GDM1 (cell line): ENCODE measurements at places on chromosomes 6 and 20.

- no peak for DNase-seq
Measured at GRCh38 chr20:22866812-22867341, 168.2 kb upstream of the SSTR4 start.

- no peak for DNase-seq
Measured at GRCh38 chr6:2021713-2022125, 223.7 kb downstream of the GMDS start.

DNA sequence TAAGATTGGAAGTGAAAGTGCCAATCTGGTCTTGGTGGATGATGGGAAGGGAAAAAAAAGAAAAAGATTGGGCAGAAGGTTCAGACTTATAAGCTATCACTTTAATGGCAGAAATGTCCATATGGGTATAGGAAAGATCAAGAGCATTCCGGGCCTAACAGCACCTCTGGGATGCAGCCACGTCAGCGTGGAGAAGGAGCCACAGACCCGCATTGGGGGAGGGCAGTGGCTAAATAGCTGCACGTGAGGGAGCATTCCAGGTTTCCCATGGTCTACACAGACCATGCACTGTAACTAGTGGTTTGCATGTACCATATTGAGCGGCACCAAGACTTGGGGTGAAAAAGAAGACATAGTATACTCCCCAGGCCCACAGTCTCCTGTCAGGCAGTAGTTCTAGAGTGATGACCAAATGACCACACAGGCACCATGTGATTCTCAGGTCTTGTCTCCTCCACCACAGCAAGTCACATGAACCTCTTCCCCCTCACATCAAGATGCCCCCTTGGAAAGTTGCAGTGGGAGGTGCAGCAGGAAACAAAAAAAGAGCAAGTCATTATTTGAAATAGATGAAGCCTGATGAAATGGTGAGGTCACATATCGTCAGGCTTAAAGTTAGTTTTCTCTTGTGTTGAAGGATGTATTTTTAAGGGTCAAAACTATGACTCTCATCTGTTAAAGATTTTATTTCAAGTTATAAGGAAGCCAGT, 94.4 kb upstream of the TNFAIP3 start:
- DNase-seq, result no peak

GRCh38 chr20:50094522-50094921, 18.4 kb downstream of the UBE2V1 start:
- no peak for DNase-seq

DNA sequence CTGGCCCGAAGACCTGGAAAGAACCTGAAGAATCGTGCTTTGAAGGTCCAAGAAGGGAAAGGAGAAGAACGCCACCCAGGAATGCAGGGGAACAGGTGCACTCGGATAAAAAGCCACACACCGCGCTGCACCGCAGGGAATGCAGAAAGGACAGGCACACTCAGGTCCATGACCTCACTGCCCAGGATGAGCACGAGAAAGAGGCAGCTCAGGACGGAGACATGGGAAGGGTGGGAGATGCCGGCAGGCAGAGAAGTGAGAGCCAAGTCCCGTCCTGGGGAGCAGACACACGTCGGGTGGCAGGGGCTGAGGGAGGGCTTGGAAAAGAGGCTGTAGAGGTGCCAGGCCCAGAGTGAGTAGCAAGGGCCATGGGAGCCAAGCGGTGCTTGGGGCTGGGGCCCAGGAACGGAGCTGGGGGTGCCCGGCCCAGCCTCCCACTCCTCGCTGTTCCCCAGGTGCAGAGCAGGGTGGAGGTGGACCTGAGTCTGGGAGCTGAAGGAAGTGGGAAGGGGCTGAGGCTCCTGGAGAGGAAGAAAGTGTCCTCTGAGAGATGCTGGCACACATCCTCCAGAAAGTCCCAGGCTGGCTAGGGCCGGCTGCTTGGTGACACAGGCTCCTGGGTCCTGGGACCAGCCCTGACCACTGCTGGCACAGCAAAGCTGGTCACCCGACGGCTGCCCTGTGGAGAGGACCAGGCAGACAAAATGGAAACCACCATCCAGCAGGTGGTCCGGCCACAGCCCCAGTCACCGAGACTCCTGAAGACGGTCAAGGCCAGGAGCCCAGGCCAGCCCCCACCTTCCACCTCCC, 91.3 kb downstream of the PSMB1 start:
- no peak for DNase-seq

DNA sequence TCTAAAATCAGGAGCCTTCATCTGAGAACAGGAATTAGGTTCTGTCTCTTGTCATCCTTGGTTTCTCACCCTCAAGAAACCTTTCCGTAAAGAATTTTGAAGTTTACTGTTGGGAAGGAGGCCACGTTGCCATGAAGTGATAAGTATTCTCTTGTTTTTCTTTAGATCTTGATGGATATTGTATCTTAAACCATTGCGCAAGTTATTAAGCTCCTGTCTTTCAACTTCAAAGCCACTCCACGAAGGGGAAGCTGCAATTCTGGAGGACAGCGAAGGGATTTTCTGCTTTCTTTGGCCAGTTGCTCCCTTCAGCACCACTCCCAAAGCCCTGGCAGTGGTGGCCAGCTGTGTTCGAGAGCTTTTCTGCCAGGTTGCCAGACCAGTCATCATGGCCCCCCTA, 198.1 kb upstream of the EXOC2 start:
- DNase-seq, result no peak

- no peak for DNase-seq
Measured at GRCh38 chr6:156948807-156949206, 171.6 kb downstream of the ARID1B start.

DNA sequence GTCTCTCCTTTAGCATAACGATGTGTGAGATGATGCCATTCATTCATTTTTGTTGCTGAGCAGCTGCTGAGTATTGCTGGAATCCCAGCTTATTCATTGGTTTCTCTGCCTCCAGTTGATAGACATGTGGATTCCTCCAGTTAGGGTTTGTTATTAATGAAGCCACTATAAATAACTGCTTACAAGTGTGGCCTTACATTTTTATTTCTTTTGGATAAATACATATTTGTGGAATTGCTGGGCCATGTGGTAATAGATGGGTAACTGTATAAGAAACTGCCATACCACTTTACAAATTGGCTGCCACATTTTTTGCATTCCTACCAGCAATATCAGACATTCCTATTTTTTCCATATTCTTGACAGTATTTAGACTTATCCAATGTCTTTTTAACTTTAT, 2.6 kb upstream of the HLA-B start:
- no peak for DNase-seq

DNA sequence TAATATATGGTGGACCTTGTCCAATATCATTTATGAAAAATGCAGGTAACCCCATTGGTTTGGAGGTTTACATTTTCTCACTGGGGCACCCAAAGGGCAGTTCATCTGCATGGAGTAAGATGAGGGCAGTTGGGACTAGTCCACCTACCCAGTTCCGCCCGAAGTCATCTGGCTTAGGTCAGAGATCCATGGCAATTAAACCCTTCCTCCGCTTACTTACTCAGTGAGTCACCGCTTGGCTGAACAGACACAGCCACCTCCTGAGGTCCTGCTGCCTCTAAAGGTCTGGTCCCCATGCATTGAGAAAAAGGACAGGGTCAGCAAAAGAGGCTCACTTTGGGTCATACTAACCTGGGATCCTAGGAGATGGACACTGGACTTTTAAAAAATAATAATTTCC, 102.9 kb upstream of the PRL start:
- DNase-seq, result no peak

DNA sequence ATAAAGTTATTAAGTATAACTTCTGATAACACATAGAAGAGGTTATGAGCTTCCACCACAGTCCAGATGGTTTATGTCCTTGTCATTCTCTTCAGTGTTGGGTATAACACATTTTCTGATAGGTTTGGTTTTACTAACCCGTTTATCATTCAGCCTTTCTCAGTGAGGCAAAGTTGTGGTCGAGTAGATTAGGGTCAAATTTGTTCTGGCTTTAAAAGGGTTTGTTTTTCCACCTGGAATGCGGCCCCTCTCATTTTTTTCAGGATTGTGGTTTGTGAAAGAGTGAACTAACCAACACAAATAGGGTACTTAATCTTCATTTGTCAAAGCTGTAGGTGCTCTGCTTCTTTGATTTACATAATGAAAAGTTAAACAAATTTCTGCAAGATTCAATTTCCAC, 204.2 kb upstream of the ASCC3 start:
- DNase-seq, result no peak

- no peak for DNase-seq
Measured at GRCh38 chr6:56245903-56246351, 1.5 kb downstream of the COL21A1 start.

DNA sequence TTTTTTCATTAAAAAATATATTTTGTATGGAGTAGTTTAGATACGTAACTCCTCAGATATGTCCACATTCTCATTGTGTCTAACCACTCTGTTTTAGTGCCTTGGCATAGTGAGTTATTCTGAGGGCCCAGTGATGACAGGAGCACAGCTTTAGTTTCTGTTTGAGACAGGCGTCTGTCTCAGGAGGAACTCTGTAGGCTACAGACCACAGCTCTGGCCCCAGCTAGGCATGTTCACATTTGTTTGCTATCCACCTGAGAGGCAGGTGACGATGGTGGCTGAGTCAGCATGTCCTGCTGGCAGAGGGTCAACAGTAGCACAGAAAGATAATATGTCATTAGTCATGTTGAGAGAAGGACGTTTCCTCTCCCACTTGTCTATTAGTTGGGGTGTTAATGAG, 16.3 kb downstream of the LRRC1 start:
- DNase-seq, result no peak

DNA sequence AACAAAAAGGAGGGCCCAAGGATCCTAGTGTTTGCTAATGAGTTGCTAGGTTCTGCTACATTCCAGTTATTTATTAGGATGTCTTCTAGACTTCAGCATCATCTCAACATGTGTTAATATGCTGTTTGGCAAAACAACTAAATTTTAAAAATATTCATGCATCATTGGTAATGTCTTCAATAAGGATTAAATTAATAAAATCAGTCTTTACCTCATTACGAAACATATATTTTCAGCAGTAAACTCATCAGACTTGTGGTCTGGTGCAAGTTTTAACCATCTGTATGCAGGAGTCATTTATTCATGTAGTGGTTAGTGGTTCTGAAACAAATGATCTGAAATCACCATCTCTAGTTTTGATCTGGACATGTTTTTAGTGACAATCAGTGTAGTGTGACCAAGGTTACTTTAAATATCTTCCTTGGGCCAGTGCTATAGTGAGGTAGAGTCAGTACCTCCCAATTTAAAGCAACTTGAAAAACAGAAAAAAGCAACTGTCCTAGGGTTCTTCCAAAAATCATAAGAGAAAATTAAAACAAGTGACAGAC, 85.0 kb upstream of the KCNK16 start:
- DNase-seq, result no peak

DNA sequence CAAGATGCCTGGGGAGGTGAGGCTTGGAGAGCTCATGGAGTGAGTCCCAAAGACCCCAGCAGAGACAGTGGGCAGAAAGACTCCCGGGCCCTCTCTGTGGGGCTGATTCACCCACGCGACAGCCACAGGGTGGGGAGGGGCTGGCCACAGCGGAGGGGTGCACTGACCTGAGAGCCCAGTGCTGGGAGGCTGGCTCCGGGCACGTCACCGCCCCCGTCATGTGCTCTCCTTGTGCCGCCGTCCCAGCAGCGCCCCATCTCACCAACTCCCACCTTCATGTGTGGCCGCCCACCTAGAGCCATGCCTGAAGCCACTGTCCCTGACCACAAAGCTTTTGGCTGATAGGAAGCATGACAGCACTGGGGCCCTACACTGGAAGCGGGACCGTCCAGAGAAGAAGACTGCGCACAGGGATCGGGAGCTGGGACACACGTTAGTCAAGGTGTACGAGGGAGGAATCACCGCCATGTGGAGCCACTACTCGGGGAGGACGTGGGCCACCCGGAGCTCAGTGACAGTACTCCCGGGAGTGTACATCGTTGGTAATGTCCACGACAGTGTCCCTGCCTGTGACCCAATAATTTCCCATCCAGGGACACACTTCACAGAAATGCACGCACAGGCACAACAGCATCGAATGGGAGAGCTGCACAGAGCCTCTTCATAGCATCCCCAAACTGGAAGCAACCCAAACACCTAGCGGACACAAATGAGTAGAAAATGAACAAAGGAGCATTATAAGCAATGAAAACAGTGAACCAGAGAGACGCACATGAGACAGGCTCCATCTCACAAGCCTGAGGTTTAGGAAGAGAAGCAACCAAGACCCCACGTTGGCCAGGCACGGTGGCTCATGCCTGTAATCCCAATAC, 28.4 kb upstream of the FOXC1 start:
- no peak for DNase-seq

GRCh38 chr6:117495869-117496268, 13.4 kb downstream of the DCBLD1 start:
- DNase-seq, result no peak

DNA sequence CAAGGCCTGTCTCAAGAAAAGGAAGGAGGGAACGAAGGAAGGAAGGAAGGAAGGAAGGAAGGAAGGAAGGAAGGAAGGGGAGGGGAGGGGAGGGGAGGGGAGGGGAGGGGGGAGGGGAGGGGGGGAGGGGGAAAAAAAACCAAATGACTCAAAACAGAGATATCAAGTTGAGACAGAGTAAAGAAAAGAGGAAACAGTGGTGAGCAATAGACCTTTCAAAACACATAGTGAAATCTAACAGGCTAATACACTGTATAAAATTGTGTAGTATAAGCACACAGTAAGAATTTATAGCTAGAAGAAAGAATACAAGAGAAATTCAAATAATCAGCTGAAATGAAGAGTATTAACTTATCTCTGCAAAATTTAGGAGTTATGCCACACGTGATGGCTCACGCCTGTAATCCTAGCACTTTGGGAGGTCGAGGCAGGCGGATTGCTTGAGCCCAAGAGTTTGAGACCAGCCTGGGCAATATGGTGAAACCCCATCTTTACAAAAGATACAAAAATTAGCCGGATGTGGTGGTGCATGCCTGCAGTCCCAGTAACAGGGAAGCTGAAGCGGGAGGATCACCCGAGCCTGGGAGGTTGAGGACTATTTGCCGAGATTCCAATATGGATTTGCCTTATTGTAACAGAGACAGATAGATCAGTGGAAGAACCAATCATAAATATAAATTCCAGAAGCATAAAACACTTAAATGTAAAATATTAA, 123.2 kb downstream of the PRND start:
- DNase-seq, result no peak

GRCh38 chr6:111738631-111739030, 133.0 kb upstream of the TRAF3IP2 start:
- no peak for DNase-seq

DNA sequence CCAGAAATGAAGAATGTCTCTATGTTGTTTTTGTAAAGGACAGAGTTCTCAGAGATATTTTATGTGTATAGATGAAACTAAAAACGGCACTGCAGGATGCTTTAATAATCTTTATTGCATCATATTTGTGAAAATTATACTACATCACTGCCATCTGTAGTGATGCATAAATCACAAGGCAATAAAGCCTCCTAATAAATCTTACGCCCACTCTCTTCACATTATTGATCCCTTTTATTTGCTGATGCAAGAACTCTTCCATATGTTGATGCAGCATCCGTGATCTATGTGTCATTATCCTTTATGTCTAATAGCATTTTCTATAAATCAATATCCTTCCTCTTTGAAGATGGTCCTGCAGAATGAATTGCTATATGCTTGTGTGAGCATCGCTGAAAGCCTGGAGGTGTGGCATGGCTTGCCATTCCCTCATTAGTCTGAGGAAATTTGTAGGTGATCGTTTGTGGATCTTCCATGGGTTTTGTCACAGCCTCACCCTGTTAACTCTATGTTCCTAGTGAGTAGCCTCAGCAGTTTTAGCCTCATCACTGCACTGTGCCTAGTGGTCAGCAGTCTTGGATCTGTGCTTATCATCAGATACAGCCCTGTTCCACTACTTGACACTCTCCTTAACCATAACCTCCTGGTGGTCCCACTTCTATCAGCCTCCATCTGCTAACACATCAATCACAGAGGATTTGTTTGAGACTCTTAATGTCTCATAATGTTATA, 983.5 kb downstream of the EYS start:
- DNase-seq, result no peak

- DNase-seq, result no peak
Measured at GRCh38 chr20:1150218-1150617, 31.8 kb downstream of the PSMF1 start.
